Cortex of kidney (tissue), 1 donor: ENCODE measurements at places on chromosomes 12 and 14.

DNA sequence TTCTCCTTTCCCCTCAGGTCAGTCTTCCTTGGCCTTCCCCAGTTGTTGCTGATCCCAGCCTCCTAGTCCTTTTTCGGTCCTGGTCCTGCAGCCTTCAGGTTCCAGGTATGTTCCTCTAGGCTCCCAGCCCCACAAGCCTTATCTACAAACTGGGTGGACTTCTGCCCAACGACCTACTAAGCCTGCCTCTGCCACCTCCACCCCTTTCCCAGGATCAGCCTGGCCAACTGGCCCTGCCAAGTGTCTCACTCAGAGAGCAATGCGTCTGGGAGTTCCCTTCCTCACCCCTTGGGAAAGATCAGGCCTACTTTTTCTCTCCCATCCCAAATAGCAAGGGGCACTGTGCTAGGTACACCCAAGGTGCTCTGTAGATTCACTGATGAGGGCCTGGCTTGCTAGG, at the start of gene SERPINA12:
SERPINA12 (minus strand) TSS at position 114 of the 400 bp plus-strand sequence. CDS start 11,072 bp downstream, outside the sequence.
- DNase-seq, result no peak

GRCh38 chr14:90388982-90389381, 7.8 kb upstream of the CALM1 start:
- DNase-seq, result no peak

- no peak for DNase-seq
Measured at GRCh38 chr12:119480551-119480950, 113.0 kb upstream of the TMEM233 start.

DNA sequence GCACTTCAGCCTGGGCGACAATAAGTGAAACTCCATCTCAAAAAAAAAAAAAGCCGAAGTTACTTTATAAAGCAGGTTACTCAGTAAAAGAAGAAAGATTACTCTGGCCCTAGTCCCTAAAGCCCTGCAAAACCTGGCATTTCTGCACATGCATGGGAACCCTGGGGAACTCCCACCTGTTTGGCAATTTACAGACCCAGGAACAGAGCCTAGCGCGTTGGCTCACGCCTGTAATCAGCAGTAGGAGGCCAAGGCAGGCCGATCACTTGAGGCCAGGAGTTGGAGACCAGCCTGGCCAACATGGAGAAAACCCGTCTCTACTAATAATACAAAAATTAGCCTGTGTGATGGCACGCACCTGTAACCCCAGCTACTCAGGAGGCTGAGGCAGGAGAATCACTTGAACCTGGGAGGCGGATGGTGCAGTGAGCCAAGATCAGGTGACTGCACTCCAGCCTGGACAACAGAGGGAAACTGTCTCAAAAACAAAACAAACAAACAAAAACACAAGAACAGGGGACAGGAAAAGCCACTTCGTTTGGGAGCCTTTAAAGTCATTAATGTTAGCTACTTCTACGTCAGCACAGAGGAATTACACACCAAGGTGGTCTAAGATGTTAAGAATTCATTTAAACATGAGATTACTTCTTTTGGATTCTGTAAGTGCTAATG, 34.1 kb upstream of the SPTSSA start:
- no peak for DNase-seq

GRCh38 chr12:111558107-111558376, 41.1 kb downstream of the ATXN2 start:
- DNase-seq, result no peak

- DNase-seq, result no peak
Measured at GRCh38 chr14:54374117-54374884, 22.5 kb upstream of the CDKN3 start.

DNA sequence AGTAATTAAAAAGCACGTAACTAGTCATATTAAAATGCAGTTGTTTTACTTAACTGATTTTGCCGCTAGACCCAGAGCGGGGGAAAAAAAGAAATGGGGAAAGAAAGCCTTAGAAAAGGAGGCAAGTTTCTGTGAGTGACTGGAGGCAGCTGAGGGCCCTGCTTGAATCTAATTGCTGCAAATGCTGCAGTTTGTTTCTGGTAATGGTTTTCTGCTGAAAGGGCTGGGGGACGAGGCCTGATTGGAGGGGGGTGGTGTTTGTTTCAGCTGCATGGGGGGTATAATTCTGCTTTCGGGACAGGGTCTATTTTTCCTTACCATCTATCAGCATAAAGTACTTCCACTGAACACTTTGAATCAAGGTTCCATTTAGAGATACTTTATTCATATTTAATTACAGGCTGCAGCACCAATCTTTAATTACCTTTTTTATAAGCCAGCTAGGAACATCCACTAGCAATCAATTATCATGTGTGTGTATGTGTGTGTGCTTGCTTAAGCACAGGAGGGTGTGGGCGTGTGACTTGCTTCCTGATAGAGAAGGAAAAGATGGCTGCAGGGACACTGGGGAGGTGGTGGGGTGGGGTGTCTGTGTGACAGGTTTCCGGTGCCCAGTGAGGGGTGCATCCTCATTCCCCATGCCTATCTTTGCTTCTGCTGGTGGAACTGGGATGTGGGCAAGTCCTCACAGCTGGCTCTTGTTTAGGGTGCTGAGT, 83.4 kb downstream of the ADCK1 start:
- no peak for DNase-seq
